ENCODE measurements at places on chromosomes 1 and 21.

DNA sequence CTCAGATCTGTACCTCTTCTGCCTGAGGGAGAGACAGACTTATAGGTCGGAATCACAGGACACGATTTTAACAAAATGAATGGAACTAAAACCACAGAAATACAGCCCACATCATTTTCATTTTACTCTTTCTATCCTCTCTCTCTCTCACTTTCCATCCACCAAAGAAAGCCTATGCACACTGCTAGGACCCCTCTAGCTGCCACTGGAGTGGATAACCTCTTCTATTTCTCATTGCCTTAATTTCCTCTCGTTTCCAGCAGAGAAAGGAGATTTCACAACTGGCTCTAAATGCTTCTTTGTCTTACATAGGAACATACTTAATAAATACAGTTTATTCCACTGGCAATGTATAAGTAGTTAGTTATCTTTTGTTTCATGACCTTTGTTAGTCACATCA is 867.8 kb upstream of the ADGRL4 start:
- DNase-seq, result peak; percentile 53

DNA sequence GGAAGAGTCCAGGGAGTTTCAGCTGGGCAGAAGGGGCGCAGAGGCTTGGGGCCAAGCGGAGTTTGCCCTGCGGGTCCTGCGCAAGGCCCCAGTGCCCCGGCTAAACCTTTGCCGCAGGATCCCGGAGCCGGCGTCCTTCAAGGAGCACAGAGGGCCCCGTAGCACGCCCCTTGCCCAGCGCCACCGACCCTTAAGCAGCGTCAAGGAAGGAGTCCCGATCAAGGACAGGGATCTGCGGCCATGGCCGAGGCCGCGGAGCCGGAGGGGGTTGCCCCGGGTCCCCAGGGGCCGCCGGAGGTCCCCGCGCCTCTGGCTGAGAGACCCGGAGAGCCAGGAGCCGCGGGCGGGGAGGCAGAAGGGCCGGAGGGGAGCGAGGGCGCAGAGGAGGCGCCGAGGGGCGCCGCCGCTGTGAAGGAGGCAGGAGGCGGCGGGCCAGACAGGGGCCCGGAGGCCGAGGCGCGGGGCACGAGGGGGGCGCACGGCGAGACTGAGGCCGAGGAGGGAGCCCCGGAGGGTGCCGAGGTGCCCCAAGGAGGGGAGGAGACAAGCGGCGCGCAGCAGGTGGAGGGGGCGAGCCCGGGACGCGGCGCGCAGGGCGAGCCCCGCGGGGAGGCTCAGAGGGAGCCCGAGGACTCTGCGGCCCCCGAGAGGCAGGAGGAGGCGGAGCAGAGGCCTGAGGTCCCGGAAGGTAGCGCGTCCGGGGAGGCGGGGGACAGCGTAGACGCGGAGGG is 520 bp downstream of the CLIC6 start:
- no peak for DNase-seq

DNA sequence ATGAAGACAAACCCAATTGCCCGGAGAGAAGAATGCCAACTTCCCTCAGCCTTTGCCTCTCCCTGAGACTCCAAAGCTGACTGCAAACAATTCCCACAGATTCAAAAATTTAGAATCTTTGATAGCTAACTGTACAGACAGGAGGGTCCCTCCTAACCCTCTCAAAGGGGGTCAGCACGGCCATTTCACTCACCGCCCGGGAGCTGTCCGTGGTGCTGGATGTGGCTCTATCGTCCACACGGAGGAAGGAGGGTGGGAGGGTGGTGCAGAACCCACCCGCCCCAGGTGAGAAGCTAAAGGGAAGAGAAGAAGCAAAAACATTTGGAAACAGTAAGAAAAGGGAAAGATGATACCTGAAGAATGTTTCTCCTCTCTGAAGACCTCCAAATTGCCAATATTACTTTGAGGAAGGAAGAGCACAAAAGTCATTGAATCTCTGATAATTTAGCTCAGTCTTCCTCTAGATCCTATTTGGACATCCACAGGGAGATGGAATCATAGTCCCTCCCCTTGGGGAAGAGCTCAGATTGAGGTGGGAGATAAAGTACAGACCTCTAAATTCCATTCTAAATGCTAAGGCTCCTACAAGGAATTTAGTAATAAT is 45.6 kb downstream of the RHBG start:
- no peak for DNase-seq

GRCh38 chr1:14850563-14850962 is 252.1 kb downstream of the KAZN start:
- DNase-seq, result no peak

DNA sequence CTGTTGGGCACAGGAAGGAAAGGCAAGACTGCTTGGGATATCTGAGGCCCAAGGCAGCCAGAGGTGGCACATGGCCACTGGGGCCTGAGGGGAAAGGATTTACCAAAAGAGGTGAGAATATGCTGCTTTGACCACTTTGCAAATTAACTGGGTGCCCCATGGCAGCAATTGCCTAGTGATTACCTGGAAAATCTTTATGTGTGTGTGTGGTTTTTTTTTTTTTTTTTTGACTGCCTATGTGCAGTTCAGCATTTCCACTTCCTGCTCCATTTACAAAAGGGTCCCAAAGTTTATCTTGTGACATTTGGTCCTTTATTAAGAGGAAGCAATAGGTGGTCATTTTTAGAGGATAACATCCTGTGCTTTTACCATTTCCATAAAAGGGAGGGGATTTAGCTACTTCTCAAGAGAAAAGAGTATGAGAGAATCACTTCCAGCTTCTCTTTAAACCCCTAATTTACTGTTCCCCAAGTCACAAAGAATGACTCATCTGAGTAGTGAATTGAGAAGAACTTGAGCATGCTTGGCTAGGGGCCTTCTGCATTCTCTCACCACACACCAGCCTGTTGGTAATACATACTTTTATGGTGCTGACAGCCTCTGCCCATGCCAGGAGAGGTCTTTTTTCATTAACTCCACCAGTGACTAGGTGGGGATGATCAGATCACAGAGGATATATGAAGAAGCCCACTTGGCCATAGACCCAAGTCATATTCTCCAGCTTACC is 52.1 kb downstream of the SYDE2 start:
- DNase-seq, result peak; percentile 56

DNA sequence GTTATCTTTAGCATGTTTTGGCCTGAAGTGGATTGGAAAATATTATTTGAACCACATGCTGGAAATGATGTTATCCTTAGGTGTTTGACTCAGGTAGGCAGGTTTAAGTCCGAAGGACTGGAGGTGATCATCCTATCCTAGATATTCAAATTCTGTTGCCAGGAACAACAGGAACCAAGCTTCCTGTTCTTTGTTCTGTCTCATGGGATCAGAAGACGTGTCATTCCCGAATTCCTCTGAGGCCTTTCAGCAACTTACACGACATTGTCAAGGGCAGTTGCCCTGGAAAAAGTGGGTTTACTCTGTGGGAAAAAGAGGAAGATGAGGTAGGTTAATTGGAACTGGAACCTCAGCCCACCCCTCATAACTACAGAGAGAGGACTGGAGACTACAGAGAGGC is 36.6 kb downstream of the SLAMF6 start:
- DNase-seq, result no peak

GRCh38 chr1:161989108-161989507 is 34.6 kb downstream of the OLFML2B start:
- DNase-seq, result no peak

DNA sequence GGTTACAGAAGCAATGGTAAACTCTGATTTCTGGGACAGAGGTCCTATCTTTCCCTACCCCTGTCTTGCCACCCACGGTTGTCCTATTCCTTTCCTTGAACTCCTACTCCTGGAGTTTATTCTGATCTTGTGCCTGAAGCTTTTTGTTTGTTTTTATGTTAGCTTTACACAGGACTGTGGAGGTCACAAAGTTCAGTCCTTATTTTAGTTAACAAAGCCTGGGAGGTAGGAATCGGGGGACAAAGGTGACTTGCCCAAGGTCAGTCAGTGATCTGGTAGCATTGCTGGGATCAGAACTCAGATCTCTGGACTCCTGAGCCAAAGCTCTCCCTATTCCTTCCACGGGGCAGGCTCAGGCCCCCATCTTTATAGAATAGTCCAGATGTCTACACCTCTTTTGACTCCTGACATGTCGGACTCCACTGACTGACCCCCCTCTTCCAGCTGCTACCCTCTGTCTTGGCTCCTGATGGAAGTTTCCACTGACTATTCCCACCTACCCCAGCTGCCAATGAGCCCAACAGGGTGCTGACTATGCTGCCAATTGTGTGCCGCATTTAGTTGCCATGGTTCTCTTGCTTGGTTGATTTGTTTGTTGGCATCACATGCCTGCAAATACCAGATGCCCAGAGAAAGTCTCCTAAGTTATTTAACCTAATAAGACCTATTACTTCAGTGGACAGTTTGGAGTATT is 9.9 kb downstream of the F5 start:
- no peak for DNase-seq

- DNase-seq, result peak; percentile 34
Observed at GRCh38 chr1:216596281-216596862, 126.9 kb downstream of the ESRRG start.

DNA sequence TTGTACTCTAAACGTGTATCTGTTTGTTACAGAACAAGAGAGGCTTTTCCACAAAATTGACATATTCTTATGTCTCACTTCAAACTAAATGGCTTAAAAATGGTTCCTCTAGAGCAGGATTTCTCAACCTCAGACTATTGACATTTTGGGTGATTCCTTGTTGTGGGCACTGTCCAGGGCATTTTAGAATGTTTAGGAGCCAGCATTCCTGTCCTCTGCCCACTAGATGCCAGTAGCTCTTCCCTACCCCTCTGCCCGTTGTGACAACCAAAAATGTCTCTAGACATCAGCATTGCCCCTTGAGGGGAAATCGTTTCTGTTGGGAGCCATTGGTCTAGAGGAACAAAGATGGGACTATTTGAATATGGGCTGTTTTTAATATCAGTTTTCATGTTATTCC is 17.3 kb downstream of the SMAP2 start:
- DNase-seq, result no peak

- DNase-seq, result peak; percentile 45
Observed at GRCh38 chr1:230167419-230167852, 100.4 kb downstream of the GALNT2 start.

- DNase-seq, result no peak
Observed at GRCh38 chr1:7560601-7561181, 210.4 kb upstream of the VAMP3 start.

DNA sequence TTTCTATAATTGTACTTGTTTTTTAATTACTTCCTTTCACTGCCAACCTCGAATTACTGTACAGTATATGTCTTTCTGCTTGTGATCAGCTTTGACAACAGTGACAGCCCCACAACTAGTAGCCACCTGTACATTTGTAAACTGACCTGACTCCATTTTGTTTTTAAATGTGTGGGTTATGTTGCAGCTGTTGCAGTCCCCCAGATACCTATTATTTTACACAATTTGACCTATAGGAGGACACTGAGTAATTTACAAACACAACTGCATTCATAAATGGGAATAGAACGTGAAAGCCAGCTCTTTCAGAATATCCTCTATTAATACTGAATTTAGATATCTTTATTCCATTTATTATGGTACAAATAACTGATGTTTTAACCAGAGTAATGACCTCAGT is 2.5 kb upstream of the VAMP3 start:
- no peak for DNase-seq

DNA sequence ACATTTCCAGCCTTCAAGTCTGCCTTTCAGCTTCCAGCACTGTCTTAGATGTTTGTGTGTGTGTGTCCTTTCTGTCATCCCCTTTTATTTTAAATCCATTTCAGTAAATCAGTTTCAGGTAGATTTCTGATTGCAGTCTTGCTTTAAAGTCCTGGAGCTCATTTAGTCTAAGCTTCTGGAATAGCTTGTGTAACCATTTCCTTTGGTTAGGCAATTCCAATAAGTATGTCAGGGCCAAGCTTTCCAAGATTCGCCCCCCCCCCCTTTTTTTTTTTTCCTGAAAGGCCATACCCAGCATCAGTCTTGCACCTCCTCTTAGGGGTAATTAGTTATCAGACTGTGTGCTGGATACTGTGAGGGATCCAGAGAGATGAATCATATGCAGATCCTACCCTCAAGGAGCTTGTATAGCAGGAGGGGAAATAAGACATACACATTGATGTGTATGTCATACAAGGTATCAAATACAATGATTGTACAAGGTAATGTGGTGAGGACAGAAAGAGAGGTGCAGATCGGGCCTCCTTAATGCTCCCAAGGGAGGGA is 41.3 kb downstream of the NFYC start:
- DNase-seq, result peak; percentile 1

DNA sequence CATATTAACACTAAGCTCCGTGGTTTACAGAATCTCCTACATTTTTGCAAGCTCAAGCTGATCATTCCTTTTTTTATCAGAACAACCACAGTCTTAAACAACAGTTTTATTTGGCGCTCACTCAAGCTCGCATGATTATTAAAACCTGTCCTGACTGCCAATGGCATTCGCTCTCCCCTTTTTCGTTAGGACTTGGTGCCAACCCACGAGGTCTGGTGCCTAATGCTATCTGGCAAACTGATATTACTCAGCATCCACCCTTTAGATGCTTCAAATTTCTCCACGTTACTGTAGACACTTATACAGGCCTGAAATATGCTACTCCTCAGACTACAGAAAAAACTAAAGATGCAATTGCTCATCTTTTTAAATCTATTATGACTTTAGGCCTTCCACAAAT is 23.0 kb upstream of the ITLN1 start:
- no peak for DNase-seq

GRCh38 chr1:69595486-69595885 is 27.8 kb downstream of the LRRC7 start:
- no peak for DNase-seq

GRCh38 chr1:158163000-158163947 is 17.4 kb upstream of the CD1D start:
- no peak for DNase-seq

- DNase-seq, result peak; percentile 41
Observed at GRCh38 chr1:171742577-171742922, 685 bp upstream of the VAMP4 start.

DNA sequence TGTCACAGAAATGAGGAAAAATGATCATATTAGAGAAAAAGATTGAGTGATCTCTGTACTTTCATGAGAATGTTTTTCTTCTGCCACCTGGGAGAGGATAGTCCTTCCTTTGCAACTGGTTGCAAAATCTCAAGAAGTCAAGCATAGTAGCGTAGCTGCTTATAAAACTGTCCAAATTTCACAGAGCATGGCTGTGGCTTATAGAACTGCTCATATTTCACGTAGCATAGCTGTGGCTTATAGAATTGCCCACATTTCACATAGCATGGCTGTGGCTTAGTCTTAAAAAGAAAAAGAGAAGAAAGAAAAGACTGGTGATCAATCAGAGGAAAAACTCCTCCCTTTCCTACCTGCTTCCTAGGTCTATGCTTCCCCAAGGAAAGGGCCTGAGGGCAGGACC is 329.5 kb downstream of the SIPA1L2 start:
- no peak for DNase-seq

DNA sequence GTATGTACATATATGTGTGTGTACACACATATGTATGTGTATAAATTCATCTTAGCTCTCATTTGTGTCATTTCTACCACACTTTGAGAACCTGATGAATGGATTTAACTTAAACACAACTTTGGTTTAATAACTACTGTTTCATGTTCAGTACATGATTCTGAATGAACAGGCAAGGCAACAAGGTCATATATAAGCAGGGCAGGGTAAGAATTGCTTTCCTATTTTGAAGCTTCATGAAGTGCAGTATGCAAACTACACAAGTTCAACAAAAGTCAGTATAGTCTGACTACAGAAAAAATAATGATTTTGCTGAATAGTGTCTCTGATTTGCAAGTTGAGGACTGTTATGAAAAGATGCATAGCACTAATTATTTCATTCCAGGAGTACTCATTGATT is 127.6 kb downstream of the KCNK2 start:
- no peak for DNase-seq

GRCh38 chr1:145871994-145872924 is 13.4 kb upstream of the PIAS3 start:
- peak; percentile 71 for DNase-seq
